ENCODE measurements at places on chromosomes 6 and 20.

DNA sequence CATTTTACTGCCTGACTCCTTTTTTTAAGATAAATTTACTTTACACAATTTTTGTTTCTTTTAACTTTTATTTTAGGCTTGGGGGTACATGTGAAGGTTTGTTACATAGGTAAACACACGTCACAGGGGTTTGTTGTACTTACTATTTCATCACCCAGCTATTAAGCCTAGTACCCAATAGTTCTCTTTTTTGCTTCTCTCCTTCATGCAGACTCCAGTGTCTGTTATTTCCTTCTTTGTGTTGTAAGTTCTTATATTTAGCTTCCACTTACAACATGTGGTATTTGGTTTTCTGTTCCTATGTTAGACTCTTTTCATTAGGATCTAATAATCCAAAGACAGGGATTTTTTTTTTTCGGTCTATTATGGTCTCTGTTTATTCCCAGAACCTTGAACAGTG lies 83.5 kb upstream of the CCN6 start:
- DNase-seq, result no peak

- DNase-seq, result no peak
These were observed 1.2 kb downstream of the MAK start for GRCh38 chr6:10837009-10837621.

- no peak for DNase-seq
These were observed 4.2 kb downstream of the AKIRIN2 start for GRCh38 chr6:87697581-87698546.

GRCh38 chr20:61435184-61435822 lies 183.2 kb downstream of the CDH4 start:
- no peak for DNase-seq

- no peak for DNase-seq
These were observed 543.9 kb downstream of the RNF144B start for GRCh38 chr6:18931086-18931485.

- DNase-seq, result no peak
These were observed 12.2 kb downstream of the LYRM4 start for GRCh38 chr6:5248302-5249098.

GRCh38 chr6:139515511-139515910 lies 141.1 kb upstream of the CITED2 start:
- no peak for DNase-seq

GRCh38 chr20:54397292-54398140 lies 77.9 kb upstream of the DOK5 start:
- DNase-seq, result no peak

- no peak for DNase-seq
These were observed 12.1 kb downstream of the TJAP1 start for GRCh38 chr6:43489277-43490072.

Measured in CD4-positive, alpha-beta T cell treated with Interleukin-12 subunit alpha and Interleukin-12 subunit beta, for 1 hour (primary cell).